Subcutaneous adipose tissue (tissue), 4 donors: ENCODE measurements at places on chromosomes 12 and 14. TPM values are rescaled to one million over a fixed set of nuclear protein-coding genes. Genes with fewer than 3 reads are reported as not detected.

The DHRS7 gene
- total RNA-seq, result 92.3 TPM

The OSGEP gene
- 64.6 TPM for total RNA-seq

The SYNDIG1L gene
- total RNA-seq, result not detected

The FBRSL1 gene
- total RNA-seq, result 2.4 TPM

The EPYC gene
- not detected for total RNA-seq
